Activated naive CD4-positive, alpha-beta T cell (primary cell): ENCODE measurements at places on chromosomes 1 and 21.

GRCh38 chr1:67814121-67814772 lies 19.0 kb downstream of the GNG12 start:
- no peak for DNase-seq

DNA sequence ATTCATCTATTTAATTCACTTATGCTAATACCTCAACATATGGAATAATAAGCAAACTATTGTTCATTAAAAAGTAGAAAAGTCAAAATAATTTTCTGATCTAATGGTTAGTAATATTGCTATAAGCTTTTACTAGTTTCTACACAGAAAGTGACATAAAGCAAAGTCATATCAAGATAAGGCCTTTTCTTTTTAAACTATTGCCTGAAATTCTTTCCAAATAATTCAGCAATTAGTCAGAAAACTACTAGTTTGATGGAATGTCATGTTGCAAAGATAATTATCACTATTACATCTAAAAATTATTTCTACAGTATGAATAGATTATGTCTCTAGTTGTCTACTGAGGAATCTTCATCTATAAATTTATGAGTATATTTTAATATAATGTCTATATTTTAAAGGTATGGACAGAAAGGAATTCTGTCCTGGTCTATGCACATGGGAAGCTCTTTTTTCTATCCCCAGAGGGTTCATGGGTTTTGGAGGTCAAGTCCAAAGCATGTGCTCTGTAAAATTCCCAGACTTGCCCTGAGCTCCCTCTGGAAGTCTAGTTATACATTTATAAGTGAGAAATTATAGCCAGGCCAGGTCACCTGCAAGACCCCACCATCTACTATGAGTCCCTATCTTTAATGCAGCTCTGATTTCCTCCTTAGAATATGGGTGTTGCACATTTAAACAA lies 84.6 kb upstream of the DPYD start:
- no peak for DNase-seq

DNA sequence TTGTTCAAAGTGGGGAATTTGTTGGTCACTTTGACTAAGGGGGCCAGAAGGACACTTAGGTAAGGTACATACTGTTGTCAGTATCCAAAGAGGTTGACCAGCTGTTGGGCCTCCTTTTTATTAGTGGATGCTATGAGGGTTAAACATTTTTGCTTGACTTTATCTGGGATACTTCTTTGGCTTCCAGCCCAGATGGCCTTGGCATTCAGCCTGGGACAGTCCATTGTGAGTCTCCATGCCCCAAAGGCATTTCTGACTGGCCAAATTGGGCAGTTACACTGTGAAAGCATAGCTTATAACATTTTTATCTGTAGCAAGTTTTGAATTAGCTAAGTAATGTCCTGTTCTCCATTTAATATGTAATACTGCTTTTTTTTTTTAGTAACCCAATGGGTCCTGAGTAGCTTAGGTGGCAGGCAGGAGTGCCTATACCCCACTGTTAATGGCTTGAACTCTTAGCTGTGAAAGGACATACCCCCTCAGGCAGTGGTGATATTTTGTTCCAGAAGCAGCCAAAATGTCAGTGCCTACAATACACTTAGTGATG lies 35.4 kb upstream of the CD1D start:
- DNase-seq: no peak

DNA sequence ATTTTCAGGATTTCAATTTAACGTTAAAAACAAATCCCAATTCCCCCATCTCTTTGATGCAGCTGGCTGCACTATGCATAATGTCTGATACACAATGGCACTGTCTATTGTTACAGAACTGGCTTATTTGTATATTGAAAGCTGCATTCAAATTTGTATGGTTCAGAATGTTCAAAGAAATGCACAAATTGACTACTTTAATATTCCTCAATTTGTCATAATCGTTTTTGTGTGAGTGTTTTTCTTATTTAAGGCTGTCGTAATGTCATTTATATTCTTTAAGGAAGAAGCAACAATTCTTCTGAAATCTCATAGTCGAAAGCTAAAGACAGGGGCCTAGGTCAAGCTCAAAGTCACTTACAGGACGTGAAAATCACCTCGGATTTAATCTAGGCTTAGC lies 341.4 kb upstream of the ZRANB2 start:
- no peak for DNase-seq

- DNase-seq: no peak
Observed at GRCh38 chr1:218829097-218829496, 344.6 kb upstream of the LYPLAL1 start.

- no peak for DNase-seq
Observed at GRCh38 chr1:70934194-70934961, 113.2 kb downstream of the PTGER3 start.

GRCh38 chr1:99594205-99594604 lies 51.7 kb upstream of the PALMD start:
- DNase-seq: no peak

- no peak for DNase-seq
Observed at GRCh38 chr1:186994897-186995296, 166.1 kb downstream of the PLA2G4A start.

DNA sequence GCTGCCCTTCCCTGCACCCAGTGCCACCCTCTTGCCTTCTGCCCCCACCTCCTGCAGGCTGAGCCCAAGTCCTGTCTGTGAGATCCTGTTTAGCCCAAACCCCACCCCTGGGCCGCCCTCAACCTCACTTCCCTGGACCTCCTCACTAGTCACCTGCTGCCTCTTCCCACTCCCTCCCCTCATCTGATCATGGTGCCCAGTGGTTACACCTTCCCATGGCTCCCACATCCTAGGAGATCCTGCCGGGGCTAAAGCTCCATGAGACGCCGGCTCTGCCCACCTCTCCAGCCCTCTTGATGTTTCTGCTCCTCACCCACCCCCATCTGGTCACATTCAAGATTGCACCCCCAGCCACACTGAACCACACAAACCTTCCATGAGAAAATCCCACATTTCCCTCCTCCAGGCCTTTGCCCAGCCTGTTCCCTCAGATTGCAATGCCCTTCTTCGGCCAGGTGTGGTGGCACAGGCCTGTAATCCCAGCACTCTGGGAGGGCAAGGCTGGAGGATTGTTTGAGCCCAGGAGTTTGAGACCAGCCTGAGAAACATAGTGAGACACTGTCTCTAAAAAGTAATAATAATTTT lies 17.0 kb downstream of the TTC39A start:
- DNase-seq: no peak

- DNase-seq: no peak
Observed at GRCh38 chr1:199698222-199698621, 329.3 kb upstream of the NR5A2 start.

- DNase-seq: no peak
Observed at GRCh38 chr1:192067360-192067759, 90.9 kb upstream of the RGS18 start.

GRCh38 chr1:236160540-236161127 lies 18.3 kb downstream of the GPR137B start:
- DNase-seq: no peak

DNA sequence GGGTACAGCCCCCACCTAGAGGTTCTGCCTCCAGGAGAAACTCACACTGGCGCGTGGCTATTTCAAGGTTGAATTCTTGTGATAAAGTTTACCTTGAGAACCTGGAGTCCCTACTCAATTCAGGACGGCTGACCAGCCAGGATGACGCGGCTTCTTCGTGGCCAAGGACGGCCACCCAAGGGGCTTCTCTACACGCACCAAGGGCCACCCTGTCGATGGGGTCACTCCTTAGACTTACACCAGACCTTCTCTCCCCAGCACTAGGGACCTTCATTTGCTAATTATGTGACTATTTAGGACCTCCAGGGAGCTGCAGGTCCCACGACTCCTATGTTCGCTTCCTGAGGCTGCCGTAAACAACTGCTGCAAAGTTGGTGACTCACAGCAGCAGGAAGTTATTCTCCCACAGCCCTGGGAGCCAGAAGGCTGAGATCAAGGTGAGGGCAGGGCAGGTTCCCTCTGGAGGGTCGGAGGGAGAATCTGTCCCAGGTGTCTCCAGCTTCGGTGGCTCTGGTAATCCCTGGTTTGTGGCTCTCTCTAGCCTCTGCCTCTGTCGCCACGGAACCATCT lies 135.9 kb downstream of the NPHP4 start:
- no peak for DNase-seq

GRCh38 chr1:167542109-167543032 lies 11.2 kb downstream of the CREG1 start:
- DNase-seq: no peak

- no peak for DNase-seq
Observed at GRCh38 chr1:66550243-66550642, 16.3 kb downstream of the SGIP1 start.

DNA sequence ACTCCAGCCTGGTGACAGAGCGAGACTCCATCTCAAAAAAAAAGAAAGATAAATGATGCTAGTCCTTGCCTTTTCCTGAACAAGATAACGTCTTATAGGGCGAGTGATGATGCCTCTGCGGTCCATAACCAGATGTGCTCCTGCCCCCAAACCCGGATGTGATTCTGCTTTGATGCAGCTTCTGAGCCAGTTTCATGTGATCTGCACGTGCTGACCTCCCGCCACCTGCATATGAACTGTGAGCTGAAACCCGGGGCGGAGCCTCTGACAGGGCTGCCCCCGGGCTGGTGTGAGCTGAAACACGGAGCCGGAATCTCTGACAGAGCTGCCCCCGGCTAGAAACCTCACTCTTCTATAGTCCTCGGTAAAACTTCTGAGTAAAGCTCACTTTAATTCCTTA lies 1.3 kb downstream of the KRTAP12-4 start:
- no peak for DNase-seq

DNA sequence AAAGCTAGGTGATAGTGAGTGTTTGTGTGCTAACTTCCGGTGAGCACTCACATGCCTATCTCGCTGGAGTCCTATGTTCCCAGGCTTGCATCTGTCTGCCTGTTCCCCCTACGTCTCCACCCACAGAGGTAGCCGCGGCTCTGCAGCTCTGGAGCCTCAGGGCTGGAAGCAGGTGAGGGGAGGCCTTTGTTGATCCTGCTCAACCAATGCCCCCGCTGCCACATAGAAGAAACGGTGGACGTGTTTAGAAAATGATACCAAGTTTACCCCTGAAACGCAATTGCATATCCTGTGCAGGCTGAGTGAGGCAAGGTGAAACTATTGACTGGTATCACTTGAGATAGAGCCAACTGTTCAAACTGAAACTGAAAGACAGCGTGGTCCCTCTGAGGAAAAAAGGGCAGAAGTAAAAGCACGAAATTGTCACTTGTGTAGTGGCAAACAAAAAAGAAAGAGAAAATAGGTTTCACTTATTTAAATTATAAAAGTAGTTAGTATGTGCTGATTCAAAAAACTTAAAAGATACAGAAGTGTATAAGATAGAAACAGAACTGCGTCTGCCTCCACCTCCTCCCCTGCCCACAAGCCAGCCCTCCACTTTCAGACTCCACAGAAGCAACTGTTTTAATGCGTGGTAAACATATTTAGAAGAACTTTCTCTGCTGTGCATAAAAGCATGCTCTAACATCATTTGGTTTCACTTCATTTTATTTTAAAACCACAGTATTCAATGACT lies 38.6 kb upstream of the ETS2 start:
- DNase-seq: peak; percentile 17

GRCh38 chr1:178004926-178005391 lies 35.1 kb upstream of the SEC16B start:
- DNase-seq: no peak

DNA sequence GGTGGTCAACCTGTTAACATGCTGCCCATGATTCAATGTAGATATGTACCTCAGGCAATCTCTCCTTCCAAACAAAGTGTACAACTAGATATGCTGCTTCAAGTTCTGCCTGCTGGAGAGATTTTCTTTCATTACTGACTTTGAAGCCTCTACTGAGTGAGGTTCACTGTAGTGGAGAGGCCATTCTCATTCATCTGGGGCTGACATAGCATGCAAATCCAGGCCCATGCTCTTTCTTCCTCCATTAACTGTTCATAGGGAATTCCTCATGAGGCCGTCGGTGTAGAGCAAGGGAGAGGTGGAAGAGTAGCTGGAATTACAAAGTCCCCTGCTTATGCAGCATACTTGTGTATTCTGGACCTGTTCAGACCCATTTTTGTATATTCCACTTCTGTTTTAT lies 38.6 kb downstream of the VANGL2 start:
- no peak for DNase-seq

DNA sequence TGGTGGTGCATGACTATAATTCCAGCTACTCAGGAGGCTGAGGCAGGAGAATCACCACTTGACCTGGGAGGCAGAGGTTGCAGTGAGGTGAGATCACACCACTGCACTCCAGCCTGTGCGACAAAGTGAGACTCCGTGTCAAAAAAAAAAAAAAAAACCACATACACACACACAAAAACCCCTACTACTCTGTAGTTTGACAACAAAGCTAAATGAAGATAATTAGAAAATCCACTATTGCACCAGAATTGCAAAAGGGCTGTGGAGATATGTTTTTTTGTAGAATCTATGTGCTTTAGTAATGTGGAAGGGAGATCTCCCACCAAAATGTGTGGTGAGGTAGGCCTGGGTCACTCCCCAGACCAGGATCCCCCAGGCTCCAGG lies 32.2 kb upstream of the KHDRBS1 start:
- no peak for DNase-seq

- no peak for DNase-seq
Observed at GRCh38 chr1:224253721-224254120, 70.7 kb downstream of the DEGS1 start.

- DNase-seq: no peak
Observed at GRCh38 chr1:111739925-111740765, 950 bp upstream of the INKA2 start.

GRCh38 chr1:85372683-85373377 lies 92.1 kb downstream of the DDAH1 start:
- DNase-seq: no peak

GRCh38 chr1:163191301-163191700 lies 11.4 kb downstream of the RGS5 start:
- no peak for DNase-seq

DNA sequence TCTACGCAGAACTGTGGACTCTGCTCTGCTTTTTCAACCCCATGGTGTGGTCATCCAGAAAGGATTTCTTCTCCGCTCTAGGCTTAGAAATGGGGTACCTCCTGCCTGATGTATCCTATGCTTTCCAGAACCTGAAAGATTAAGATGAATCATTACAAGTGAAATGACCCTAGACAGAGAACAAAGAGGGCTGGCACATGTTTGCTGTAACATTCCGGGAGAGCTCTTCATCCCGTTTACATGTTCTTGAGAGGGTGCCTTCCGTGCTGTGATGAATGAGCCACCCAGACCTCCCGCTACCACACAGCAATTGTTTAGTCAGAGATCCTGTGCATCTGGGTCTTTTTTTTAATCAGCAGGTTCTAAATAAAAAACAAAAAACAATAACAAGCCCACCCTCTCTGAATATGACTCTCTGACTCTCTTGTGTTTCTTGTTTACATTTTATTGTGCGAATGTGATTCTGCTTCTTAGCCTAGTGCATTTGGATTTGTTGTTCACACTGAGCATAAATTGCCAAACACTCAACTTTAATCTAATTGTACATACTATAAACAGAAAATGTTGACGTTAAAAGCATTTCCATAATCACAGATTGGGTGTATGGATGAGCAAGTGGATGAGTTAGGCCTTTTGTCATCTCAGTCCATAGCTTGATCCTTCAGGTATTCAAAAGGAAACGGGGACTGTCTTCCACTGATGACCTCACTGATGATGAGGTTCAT lies 87.1 kb downstream of the GPR88 start:
- no peak for DNase-seq

DNA sequence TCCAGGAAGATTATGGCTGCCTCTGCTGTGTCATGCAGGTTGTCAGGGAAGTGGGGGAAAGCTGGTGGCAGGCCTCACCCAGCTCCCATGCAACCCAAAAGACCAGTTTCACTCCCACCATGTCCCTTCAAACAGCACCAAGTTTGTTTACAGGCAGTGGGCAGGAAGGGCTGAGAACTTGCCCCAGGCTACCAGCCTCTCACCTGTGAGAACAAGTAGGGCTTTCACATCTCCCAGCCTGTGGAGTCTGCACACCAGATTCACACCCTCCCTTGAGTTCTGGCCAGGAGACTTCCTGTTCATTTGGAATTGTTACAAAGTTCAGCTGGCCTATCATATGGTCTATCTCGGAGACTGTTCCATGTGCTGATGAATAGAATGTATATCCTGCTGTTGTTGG lies 27.8 kb downstream of the RPAP2 start:
- DNase-seq: no peak
